Activated T-cell treated with anti-CD3 and anti-CD28 coated beads, Interleukin-2, amount 50 U/mL, for 48 hours (primary cell): ENCODE measurements at places on chromosomes 12 and 14.

- DNase-seq, result peak; percentile 30
These were observed 18.3 kb upstream of the SLC38A2 start for GRCh38 chr12:46390881-46391280.

DNA sequence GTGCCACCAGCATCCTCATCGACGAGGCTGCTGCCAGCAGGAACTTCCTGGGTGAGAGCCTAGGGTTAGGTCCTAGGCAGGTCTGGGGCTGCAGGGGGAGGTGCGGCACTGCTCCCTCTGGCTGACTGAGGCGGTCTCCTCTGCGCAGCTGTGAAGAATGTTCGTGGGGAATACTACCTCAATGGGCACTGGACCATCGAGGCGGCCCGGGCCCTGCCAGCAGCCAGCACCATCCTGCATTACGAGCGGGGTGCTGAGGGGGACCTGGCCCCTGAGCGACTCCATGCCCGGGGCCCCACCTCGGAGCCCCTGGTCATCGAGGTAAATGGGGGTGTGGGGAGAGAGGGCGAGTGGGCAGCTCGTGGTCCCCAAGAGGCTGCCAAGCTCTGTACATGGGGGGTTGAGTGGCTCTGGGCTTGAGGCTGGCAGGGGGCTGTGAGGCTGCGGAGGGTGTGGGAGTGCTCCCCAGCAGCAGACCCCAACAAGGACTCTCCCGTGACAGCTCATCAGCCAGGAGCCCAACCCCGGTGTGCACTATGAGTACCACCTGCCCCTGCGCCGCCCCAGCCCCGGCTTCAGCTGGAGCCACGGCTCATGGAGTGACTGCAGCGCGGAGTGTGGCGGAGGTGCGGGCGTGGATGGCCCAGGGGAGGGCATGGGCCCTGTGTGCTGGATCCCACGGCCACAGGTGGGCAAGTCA is 14.4 kb downstream of the PAPLN start:
- no peak for DNase-seq

DNA sequence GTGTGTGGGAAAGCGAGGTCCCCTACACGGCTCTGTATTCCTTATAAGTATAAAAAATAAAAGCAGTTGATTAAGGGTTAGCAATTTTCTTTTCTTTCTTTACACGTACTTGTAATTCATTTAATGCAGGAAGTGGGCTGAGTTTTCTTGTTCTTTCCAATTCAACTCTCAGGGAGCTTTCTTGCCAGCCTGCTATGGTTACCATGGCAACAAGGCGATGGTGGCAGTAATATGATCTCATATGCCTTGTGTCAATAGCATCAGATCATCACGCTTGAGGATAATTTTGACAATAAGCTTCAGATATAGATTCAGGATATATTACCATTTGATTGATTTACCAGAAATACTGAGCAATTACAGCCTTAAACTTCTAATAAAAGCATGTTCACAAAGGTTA is 466.5 kb downstream of the APAF1 start:
- DNase-seq, result no peak

DNA sequence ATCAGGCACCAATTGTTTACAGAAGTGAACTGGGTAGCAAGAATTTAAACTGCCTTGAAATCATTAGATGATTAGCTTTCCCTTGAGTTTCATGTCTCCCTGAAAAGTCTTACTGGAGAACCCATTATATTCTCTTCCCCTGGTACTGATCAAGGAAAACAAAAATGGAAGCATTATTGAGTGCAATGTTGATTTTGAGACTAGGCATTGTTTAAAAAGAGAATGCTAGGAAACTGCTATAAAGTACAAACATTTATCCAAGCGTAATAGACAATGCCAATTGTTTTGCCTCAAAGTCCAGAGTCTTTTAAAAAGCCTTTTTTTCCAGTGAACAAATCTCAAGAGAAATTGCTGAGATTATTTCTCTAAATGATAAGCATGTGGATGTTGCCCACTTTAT is 197.0 kb downstream of the CCER1 start:
- DNase-seq, result no peak

GRCh38 chr12:47781479-47782371 is 8.7 kb downstream of the SLC48A1 start:
- no peak for DNase-seq

DNA sequence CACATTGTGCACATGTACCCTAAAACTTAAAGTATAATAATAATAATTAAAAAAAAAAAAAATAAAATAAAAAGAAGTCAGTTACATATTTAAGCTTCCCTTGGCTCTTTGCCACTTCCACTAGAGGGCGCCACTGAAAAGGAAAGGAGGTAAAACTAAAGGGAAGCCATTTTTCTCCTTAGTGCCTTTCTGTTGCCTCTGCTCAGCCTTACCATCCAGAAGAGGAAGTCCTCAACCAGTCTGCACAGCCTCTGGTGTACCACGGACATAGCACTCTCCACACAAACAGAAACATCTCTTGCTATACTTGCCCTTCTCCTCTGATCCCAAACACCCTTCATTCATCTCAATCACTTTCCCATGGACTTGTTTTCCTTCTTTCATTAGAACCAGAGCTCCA is 169.0 kb upstream of the EEA1 start:
- peak; percentile 79 for DNase-seq

GRCh38 chr14:22846811-22847307 is 10.5 kb downstream of the MMP14 start:
- DNase-seq, result no peak

DNA sequence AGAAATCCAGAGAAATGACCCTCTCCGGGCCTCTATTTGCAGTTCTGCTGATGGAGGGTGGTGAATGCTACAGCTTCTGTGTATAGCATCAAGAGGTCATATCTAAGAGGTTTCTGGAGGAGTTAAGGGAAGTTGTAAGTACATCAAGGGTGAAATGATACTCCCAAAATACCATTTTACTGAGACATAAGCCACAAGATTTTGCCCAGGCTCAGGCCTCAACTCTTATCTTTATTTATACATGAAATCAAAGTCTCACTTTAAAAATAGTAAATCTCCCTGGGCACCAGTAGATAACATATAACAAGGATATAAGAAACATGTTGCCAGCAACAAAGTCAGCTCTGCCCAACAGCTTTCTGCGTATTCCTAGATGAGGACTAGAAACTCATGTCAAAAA is 40.4 kb downstream of the NIN start:
- no peak for DNase-seq

DNA sequence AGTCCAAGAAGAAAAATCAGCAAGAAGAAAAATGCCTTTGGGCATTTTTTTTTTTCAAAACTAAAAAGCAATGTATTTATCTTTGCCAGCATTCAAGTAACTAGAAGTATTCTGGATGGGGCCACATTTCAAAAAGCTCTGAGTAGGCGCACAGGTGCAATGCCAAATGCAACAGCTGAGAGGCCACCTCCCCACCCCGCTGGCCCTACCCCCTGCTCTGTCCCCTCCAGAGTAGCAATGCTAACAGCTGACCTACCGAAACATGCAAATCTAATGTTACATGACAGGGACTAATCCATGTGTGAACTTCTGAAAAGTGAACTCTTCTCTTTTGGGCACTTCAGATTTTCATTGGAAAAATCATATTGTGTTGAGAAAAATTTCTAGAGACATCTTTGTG is 153.7 kb upstream of the SLC38A2 start:
- DNase-seq, result no peak

DNA sequence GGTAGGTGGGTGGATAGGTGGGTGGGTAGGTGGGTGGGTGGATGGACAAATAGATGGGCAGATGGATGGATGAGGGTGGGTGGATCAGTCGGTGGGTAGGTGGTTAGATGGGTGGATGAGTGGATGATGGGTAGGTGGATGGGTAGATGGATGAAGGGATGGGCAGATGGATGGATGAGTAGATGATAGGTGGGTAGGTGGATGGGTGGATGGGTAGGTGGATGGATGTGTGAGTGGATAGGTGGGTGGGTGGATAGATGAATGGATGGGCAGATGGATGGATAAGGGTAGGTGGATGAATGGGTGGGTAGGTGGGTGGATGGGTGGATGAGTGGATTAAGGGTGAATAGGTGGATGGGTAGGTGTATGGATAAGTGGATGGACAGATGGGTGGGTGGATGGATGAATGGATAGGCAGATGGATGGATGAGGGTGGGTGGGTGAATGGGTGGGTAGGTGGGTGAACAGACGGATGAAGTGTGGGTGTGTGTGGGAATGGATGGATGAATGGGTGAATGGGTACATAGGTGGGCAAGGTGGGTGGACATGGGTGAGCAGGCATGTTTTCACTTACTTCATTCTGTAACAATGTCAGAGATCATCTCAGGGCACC is 3.3 kb upstream of the INF2 start:
- DNase-seq, result no peak

GRCh38 chr14:74911221-74911620 is 11.8 kb downstream of the RPS6KL1 start:
- DNase-seq, result no peak

DNA sequence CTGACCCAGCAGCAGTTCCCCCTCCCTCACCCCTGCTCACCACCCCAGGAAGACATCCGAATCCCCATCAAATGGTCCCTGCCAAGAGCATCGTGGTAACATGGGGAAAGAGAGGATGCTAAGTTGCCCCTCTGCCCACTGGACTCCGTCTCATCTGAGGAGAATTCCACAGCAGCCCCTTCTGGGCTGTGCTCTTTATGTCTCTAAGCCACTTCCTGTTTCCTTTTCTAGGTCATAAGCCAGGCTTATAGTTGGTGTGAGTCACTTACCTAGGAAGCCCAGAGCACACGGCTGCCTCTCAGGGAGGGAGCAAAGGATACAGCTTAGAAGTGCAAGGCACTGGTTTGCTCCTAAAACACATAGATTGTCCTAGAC is 76.0 kb downstream of the VCPKMT start:
- peak; percentile 61 for DNase-seq

- no peak for DNase-seq
These were observed 454.1 kb downstream of the ATP23 start for GRCh38 chr12:58395470-58395869.

DNA sequence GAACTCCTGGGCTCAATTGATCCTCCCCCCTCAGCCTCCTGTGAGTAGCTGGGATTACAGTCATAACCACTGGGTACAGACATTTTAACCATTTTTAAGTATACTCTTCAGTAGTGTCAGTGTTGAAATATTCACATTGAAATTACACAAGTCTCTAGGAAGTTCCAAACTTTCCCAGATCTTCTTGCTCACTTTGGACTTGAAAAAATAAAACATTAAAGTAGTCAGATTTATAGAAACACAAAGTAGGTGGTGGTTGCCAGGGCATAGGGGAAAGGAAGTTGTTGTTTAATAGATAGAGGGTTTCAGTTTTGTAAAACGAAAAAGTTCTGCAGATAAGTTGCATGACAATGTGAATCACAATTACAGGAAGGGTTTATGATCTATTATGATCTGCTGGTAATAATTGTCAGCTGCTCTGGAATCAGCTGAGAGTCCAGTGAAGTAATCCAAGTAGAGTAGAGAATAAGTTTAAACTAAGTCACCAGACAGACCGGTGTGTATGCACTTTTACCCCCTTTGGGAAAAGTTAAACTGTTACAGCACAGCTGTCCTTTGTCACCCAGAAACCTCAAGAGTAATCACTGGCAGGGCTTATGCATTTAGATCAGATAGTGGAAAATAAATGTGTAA is 27.4 kb downstream of the PCNX1 start:
- no peak for DNase-seq

DNA sequence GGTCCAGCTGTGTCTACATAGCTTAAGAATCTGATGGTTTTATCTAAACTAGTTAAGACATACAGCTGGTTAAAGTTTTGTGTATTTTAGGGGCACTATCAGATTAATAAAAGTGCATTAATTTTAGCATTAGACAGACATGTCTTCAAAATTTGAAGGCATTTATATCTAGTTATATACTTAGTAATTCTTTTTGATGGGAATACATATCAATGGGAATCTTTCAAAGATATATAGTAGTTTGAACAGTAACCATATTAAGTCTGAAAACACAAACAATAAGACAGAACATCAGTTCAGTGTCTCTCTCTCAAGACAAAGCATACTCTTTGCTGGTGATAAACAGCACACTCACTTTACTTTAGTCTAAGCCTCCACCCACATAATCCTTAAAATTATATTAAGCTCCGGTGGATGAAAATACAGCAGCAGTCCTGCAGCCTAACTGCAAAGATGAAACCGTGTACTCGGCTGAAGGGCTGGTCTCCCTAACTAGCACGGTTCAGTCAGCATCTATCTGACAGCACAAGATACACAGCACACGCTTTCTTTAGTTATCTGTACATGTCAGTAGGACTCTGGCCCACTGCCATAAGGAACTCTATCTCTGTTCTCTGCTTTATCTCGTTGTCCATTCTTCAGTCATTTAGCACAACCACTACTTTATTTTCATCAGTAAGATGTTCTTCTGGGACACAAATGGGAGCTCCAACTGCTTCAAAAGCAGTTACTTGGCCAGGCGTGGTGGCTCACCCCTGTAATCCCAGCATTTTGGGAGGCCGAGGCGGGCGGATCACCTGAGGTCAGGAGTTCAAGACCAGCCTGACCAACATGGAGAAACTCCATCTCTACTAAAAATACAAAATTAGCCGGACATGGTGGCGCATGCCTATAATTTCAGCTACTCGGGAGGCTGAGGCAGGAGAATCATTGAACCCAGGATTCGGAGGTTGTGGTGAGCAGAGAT is 80.5 kb downstream of the MED13L start:
- no peak for DNase-seq

DNA sequence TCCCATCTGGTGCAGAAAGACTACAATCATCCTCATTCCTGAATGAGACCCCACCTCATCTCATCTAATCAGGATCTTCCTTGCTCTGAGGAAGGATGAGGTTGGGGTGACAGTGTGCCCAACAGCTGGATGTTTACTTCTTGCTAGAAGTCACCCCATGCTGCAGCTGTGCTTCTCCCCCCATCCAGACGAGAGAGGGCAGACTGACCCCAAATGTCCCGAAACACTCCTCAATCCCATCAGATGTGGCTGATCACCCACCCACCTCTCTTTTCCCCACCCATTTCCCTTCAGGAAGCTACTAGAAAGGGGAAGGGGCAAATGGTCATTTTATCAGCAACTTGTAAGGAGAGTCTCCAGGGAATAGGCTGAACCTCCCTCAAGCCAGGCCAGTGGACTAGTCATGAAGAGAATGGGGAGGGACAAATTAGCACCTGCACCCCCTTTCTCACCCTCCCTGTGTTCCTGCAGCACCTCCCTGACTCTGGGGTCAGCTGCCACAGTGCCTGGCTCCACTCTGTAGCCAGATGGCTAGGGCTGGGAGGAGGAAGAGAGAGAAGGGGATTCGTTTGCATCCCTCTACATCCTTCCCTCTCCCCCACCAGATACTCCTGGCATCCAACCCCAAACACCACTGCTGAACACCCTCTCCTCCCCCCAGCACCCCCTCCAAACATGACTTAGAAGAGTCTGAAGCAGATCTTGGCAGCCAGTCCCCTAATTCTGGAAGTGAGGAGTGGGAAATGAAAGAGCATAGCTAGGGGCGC is 2.8 kb upstream of the BAZ2A start:
- peak; percentile 26 for DNase-seq

- DNase-seq, result no peak
These were observed 37.8 kb downstream of the PHETA1 start for GRCh38 chr12:111330800-111331752.

GRCh38 chr14:34872822-34873588 is 2.2 kb downstream of the BAZ1A start:
- DNase-seq, result no peak

DNA sequence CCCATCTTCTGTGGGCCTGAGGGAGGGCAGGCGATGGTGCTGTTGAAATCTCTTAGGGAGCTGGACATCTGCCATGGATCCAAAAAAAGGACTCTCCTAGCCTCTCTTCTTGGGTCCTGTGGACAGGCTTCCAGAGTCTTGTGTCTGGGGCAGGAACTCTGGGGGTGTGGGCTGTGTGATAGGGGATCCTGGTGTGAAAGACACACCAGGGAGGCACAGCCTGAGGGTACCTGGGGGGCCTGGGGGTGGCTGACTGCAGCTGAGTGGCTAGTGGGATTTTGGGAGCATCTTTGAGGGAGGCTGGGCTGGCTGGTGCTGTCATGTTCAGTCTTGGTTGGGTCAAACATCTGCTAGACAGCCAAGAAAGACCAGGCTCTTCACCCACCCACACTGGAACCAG is 1.8 kb upstream of the KRT83 start:
- DNase-seq, result no peak
